ENCODE measurements at places on chromosomes 7 and 10.

DNA sequence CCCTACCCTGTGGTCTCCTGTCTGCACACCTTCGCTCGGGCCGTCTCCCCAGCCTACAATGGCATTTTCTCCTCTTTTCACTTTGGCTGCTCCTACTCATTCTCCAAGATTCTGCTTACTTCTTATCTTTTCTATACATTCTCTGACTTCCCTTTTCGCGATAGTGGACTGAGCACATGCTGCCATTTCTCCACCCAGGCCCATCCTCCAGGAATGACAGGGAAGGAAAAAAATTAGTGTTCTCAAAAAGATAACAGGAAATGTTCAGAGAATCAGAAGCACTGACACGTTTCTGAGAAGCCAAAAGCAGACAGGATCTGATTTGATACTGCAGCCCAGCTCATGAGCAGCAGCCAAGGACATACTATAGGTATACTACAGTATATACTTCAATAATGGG is 6.4 kb upstream of the ANXA11 start:
- DNase-seq: no peak

- DNase-seq: peak; percentile 48
Measured at GRCh38 chr10:32054094-32054493, 2.1 kb downstream of the KIF5B start.

DNA sequence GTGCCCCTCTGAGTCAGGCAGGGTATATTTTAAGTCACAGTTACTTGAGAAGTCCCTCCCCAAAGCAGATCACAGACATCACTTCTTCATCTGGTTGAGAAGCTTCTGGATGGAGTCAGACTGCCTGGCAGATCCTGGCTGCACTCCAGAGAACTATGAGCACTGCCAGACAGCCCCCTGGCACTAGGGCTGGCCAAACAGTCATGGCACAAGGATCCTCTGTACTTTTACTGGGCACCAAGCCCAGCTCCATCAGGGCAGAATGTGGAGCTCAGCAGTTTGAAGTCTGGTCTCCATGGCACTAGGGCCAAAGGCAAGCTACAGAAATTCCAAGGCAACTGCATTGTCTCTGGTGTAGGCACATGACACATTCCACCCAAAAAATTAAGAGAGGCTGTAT is 162.1 kb downstream of the NRG3 start:
- no peak for DNase-seq

DNA sequence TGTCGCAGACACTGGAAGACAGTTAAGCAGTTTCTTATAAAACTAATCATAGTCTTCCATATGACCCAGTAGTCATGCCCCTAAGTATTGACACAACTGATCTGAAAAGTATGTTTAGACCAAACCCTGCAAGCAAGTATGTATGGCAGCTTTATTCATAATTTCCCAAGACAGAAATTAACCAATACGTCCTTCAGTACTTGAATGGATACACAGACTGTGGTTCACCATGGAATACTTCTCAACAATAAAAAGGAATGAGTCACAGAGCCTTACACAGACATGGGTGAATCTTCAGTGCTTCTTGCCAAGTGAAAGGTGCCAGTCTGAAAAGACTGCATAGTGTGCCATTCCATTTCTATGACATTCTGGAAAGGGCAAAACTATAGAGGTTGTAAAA is 50.2 kb upstream of the AKR1E2 start:
- peak; percentile 90 for DNase-seq

GRCh38 chr10:43173120-43173519 is 34.9 kb downstream of the CSGALNACT2 start:
- DNase-seq: no peak

GRCh38 chr7:42143711-42144600 is 93.1 kb downstream of the GLI3 start:
- peak; percentile 70 for DNase-seq

DNA sequence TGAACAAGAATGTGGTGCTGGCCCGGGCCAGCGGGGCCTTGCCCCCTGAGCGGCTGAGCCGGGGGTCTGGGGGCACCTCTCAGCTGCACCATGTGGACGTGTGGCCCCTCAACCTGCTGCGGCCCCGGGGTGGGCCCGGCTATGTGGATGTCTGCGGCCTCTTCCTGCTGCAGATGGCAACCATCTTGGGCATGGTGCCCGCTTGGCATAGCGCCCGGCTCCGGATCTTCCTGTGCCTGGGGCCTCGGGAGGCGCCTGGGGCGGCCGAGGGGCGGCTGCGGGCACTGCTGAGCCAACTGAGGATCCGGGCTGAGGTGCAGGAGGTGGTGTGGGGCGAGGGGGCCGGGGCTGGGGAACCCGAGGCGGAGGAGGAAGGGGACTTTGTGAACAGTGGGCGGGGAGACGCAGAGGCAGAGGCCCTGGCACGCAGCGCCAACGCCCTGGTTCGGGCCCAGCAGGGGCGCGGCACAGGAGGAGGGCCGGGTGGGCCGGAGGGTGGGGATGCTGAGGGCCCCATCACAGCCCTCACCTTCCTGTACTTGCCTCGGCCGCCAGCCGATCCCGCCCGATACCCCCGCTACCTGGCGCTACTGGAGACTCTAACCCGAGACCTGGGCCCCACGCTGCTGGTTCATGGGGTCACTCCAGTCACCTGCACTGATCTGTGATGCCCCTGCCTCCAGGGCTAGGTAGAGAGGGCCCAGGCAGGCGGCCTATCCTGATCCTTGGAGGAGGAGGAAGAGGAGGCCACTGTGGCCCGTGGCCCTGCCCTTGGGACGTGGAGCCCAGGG is 1.1 kb upstream of the TRIP6 start:
- no peak for DNase-seq

Measured in RPMI7951 (cell line).